ENCODE measurements at places on chromosomes 6 and 20. TPM values are rescaled to one million over a fixed set of nuclear protein-coding genes. Genes with fewer than 3 reads are reported as not detected.

Gene TCP1
- total RNA-seq = 241 TPM

Gene FERMT1
- 18.5 TPM for total RNA-seq

Gene TMC2
- not detected for total RNA-seq

Gene EYA4
- total RNA-seq = 13.7 TPM

Measured in A549 treated with DMSO at 1 μM for 4 hours (cell line).